ENCODE measurements at places on chromosomes 16 and 17.

- DNase-seq, result no peak
These were observed 112.9 kb downstream of the GRIN2A start for GRCh38 chr16:10069374-10069773.

DNA sequence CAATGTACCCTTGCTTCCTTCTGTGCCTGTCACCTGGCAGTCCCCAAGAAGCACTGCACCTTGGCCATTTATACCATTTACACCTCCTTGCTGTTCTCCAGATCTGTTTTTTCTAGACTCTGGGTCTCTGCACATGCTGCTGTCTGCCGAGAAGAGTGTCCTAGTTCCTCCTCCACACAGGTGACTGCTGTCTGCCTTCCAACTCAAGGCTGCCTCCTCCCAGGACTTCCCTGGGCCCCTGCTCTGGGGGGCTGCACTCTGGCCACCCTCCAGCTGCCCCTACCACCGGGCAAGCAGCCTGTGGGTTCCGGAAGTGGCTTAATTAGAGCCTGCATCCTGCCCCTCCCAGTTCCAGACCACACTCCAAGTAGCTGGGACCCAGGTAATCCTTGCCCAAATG is 5.7 kb upstream of the LIMD2 start:
- no peak for DNase-seq

GRCh38 chr17:58358408-58359172 is 6.6 kb upstream of the SUPT4H1 start:
- no peak for DNase-seq

- DNase-seq, result no peak
These were observed 100.7 kb downstream of the SALL1 start for GRCh38 chr16:51050377-51050706.

GRCh38 chr16:84065536-84066132 is 23.0 kb upstream of the SLC38A8 start:
- peak; percentile 57 for DNase-seq

- DNase-seq, result no peak
These were observed 23.1 kb downstream of the KDM8 start for GRCh38 chr16:27226476-27226875.

DNA sequence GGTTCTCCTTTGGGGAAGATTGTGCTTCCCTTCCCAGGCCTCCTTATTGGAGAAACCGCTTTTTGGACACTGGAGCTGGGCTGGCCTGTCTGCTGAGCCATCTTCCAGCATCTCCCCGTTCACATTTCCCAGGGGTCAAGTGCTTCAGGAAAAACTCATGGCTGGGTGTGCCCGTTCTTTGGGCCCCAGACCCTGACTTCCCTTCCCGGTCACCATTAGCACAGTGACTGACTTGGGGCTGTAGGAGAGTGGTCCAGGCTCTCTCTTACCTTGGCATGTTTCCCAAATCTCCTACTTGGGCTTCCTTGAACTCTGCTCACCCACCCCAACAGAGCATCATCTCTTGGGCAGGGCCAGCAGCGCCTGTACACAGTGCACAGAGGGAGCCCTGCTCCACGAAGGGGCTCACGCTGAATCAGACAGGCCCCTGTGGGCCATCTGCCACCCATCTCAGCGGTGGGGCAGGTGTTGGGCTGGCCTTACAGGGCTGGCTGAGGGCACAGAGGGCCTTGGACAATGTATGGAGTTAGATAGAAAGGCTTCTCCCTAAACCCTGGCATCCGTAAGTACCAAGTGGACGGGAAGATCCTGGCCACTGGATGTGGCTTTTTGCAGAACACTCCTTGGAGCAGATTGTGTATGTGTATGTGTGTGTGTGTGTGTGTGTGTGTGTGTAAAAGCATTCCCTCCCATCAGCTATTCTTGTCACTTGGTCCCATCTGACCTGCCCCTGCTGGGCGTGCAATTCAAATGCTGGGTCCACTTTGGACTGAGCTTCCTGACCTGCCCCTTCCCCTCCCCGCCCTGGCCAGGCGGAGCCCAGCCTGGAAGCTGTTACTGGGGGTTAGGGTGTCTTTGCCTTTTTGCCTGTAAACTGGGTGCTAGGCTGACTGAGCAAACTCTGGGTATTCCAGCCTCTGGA is 24.9 kb upstream of the CDC42EP4 start:
- DNase-seq, result no peak

- no peak for DNase-seq
These were observed 17.6 kb downstream of the SRCIN1 start for GRCh38 chr17:38587947-38588787.

DNA sequence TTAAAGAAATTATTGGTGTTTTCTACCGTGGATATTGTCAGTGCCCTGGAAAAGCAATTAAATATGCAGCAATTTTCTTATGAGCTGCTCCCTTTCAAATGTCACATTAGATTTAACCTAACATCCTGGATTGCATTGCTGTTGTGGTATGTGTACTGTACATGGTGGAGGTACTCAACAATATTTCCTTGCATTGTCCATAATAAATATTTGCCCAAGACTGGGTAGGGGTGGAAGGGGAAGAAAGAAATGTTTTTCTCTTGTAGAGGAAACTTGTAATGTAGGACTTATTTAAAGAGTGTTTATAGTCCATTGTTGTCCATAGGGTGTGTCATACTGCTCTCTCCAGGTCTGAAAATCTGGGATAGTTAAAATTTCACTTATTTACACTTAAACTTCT is 346.2 kb upstream of the TBX2 start:
- no peak for DNase-seq

All from fibroblast of villous mesenchyme (primary cell).